BJ (cell line): ENCODE measurements at places on chromosomes 13 and 19.

DNA sequence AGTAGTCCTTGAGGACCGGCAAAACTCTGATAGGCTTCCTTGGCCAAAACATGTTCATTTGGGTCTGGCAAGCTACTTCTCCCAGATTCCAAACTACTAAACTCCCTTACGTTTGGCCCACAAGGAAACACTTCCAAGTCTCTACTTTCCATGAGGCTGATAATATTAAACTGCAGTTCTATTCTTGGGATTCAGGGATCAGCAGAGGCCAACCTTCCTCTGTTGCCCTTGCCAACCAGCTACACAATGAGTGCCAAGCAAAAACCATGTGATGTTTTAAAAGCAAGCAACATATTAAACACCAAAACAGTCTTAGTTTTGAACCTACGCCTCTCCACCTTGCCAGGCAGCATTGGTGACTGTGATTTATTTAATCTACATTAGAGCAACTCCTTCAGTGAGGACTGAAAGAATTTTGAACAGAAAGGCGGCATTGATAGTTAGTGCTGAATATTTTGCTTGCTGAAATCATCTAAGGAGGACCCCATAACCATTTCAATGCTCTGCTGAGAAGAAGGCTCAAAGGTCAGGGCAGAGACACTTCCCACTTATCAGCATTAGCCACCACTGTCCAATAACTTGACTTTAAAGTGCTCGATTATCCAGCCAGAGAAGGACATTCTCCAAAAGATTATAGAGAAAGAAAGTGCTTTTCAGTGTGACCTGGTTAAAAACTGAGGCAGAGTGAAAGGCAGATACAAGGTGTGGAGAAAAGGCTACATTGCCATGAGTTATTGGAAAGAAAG, 287.1 kb downstream of the TBC1D4 start:
- no peak for DNase-seq

DNA sequence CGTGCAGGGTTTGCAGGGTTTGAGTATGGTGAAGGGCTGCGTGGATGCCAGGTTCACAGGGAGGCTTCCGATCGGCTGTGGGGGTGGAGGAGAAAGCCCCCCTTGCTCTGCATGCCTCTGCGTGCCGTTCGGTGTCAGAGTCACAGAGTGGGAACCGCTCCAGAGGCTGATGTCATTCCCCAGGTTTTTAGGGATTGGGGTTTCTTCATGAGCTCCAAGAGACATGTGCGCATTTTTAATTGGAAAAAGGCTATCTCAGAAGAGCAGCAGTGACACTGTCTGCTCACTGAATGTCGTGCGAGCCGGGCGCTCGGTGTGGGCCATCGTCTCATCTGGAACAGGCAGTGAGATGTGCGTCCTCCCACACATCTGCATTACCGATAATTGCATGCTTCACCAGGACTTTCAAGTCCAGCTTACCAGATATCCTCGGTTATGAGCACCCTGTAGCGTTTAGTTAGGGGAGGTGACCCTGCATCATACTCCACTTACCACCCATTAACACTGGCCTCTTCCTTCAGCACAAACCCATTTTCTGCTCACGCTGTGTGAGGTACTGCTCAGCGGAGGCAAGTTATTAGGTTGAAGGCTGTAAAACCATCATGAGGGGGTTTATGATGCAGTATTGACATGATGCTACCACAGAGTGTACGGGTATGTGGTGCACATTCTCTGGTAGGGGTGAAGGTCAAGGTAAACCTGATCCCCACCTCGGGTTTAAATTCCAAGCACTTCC, 1.7 kb downstream of the MCF2L start:
- peak; percentile 2 for DNase-seq

GRCh38 chr13:28370448-28370847, 124.5 kb downstream of the FLT1 start:
- no peak for DNase-seq

- DNase-seq, result no peak
Observed at GRCh38 chr19:39167461-39168257, 29.1 kb upstream of the NCCRP1 start.

- no peak for DNase-seq
Observed at GRCh38 chr19:31070146-31071065, 278.8 kb downstream of the TSHZ3 start.

GRCh38 chr19:32330213-32330857, 15.1 kb upstream of the ZNF507 start:
- no peak for DNase-seq

DNA sequence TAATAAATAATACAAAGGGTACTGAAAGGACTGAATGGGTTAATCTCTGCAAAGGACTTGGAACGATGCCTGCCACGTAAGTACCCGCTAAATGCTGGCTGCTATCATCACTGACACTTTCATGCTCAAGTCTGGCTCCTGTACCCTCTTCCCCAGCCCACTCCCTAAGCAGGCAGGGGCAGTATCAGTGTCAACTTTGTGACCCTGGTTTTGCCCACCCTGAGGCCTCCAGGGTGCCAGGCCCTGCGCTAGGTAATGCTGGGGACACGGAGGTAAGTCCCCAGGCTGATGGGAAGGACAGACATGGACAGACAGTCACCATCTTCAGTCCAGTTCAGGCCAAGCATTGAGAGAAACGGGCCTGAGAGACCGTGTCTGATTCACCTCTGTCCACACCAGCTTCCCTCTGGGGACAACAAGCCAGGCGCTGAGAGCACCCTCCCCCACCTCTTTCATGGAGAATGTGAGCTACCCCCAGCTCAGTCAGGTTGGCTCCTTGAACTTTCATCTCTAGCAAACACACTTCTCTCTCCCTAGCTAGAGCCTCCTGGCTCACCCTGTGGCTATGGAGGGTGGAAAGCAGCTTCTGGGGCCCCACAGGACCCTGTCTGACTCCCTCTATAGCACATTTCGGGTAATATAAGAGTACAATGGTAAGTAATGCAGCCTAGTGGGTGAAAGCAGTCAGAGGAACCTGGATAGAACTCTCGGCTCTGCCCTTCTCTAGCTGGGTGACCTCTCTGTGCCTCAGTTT, 800 bp downstream of the ETFB start:
- DNase-seq, result no peak

- DNase-seq, result no peak
Observed at GRCh38 chr13:45068036-45069001, 52.0 kb upstream of the GTF2F2 start.

GRCh38 chr13:75021151-75021550, 460.8 kb downstream of the TBC1D4 start:
- no peak for DNase-seq

DNA sequence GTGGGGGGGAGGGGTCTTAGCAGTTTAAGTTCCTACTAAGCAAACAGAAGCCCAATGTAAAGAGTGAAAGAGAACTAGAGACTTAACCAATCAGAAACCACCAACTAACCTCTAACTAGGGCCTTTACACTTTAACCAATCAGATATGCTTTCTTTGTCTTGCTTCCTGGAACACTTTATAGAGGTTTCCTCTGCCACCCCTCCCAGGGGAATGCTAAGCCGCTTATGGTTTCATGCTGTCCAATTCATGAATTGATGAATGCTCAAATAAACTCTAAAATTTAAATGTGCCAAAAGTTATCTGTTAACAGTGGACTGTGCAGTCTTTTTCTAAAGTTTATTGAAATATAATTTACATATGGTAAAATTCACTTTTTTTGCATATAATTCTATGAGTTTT, 33.9 kb upstream of the LATS2 start:
- DNase-seq, result no peak

- DNase-seq, result no peak
Observed at GRCh38 chr19:56270676-56271075, 1.9 kb upstream of the EDDM13 start.

GRCh38 chr19:1911098-1911497, 5.9 kb downstream of the ADAT3 start:
- no peak for DNase-seq

GRCh38 chr13:103236213-103236612, 170.0 kb upstream of the SLC10A2 start:
- DNase-seq, result no peak

GRCh38 chr19:986083-986482, 1.9 kb downstream of the WDR18 start:
- no peak for DNase-seq
